ENCODE measurements at places on chromosomes 2 and 18.

- DNase-seq: no peak
Observed at GRCh38 chr18:42474577-42474976, 519.5 kb downstream of the PIK3C3 start.

GRCh38 chr2:16525265-16525887, 140.3 kb downstream of the CYRIA start:
- DNase-seq: no peak

DNA sequence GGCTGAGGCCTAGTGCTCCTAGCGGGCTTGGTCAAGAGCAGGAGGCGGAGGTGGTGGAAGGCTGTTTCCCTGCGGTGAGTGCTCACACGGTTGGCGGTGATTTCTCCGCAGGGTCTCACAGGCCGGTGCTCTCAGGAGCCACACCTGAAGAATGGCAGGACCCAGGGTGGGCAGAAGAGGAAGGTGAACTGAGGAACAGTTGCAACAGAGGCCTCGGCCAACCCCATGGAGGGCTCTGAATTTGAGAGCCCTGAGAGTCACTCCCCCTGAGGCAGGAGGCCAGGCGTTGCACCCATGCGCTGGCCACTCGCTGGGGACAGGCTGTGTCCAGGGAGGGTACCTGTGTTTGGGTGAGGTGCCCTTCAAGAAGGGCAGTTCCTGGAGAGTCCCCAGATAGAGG, 35.3 kb upstream of the ZNF516 start:
- DNase-seq: no peak

DNA sequence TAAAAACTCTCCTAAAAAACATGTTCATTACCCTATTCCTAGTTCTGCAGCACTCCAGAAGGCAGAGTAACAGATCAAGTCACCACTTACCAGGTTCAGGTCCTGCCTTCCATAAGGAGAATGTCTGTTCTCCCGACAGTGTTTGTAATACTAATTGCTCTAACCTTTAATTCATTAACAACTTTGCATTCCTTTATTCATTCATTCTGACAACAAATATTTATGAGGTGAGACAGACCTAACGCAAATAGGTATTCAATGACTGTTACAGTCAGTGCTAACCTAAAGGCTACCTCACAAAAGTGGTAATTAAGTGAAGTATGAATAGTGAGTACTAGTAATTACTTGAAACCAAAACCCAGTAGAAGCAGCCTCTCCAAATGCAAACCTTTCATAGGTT, 224.0 kb downstream of the AFF3 start:
- no peak for DNase-seq

- no peak for DNase-seq
Observed at GRCh38 chr2:215811003-215811402, 202.3 kb downstream of the MREG start.

DNA sequence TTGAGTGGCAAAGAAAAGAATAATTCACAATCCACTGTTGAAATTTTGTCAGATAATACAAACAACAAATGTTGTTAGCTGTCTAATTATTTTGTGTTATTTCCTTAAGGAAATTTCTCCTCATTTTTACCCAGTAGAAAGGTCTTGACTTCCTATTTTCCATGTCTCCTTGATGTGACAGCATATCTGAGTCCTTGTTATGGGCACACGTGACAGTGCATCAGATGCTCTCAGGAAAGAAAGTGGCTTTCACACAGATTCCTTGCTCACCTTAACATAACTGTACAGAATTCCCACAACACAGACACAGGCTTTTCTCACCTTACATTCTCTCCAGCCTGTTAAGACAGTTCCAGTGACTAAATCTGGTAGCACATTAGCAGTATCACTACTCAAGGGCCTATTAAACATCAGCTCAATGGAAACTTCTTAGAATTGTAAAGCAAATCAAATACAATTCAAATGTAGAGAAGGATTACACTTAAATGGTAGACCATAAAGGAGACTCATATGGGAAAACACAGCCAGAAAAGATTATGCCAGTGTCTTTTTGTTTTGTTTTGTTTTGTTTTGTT, 30.2 kb upstream of the GPR55 start:
- no peak for DNase-seq

Measured in esophagus squamous epithelium (tissue), 5 donors.